Hematopoietic multipotent progenitor cell (in vitro differentiated cells): ENCODE measurements at places on chromosomes 3 and 15.
A peak's percentile ranks its signal among the peaks of the same experiment; 100 is the strongest.

- no peak for DNase-seq
Observed at GRCh38 chr3:89521328-89521727, 413.9 kb downstream of the EPHA3 start.

GRCh38 chr3:137792626-137793271 is 28.6 kb downstream of the SOX14 start:
- DNase-seq, result peak; percentile 25

GRCh38 chr3:71300951-71301393 is 282.6 kb downstream of the FOXP1 start:
- DNase-seq, result no peak

DNA sequence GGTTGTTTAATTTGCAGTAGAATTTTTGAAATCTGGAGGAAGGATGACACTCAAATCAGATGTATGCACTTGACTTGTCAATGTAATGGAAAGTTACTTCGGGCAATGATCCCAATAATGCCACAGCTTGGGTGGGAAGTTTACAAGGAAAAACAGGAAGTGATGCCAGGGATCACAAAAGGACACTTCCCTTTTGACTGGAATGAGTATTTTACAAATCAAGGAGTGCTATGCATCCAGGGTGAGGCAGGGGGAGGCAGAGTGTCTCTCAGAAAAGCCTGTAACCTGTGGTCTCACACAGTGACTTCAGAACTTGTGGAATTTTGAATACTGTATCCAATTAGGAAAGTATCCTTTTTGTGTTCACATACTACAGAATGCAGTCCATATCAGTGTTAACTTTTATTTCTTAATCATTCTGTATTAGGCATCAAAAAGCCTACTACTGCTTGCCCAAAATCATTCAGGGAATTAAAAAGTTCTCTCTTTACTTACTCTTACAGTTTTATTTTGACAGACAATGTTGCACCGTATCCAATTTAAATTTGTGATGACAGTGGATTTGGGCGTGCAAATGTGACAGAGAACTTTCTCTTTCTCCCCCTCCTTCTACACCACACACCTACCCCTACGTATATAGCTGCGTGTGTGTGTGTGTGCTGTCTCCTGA is 445.1 kb downstream of the MECOM start:
- peak; percentile 36 for DNase-seq

DNA sequence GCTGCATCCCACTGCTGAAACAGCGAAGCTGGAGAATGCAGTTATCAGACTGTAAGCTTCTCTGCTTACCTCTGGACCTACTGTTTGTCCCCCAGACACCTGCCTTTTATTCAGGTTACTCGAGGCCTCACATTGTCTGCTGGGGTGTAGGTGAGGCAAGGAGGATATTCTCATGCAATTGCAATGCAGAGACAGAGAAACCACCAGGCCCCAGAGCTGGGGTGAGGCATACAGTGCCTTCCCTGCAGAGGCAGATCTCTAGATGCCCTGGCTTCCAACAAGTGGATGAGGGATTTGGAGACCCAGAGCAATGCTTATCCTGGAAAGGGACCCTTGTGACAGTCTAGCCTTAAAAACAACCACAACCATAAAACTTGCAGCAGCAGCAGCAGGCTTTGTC is 263.4 kb upstream of the ST8SIA2 start:
- DNase-seq, result no peak

- peak; percentile 37 for DNase-seq
Observed at GRCh38 chr3:32334675-32335074, 57.0 kb upstream of the CMTM7 start.

DNA sequence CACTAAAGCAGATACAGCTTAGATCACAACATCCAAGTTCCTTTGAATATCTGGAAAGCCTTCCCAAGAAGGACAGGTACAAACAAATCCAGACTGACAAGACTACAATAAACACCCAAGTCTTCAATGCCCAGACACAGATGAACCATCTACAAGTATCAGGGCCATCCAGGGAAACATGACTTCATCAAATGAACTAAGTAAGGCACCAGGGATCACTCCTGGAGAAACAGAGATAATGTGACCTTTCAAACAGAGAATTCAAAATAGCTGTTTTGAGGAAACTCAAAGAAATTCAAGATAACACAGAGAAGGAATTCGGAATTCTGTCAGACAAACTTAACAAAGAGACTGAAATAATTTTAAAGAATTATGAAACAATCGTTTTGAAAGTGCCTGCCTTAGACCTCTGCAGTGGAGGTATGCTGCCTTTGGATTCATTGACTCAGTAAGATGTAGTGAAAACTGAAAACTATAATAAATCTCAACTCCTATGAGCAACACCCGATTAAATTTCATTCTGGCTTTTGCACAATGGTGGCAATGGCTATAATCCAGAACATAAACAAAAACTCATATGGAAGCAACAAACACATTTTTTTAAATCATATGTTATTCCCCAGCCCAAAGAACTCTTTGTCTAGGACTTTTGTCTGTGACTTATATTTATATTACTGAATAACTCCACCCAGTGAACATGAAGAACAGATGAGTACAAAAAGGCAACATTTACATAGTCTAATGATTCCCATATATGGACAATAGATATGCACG is 12.6 kb upstream of the COL8A1 start:
- no peak for DNase-seq

DNA sequence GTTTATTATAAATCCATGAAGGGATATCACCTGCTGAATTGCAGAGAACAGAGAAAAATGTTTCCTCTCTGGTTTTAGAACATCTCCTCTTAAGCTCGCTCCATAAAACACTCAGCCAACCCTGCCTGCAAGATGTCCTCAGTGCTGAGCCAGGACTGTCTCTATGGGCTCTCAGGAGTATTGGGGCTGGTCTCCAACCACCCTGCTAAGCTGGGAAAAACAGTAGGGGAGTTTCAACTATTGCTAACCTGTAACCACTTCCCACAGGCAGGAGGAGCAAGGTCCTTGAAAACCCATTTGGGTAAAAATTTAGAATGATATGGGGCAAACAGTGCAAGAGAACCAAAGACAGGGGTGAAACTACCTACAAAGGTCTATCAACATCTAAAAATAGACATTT is 34.3 kb downstream of the MYO1E start:
- DNase-seq, result no peak

DNA sequence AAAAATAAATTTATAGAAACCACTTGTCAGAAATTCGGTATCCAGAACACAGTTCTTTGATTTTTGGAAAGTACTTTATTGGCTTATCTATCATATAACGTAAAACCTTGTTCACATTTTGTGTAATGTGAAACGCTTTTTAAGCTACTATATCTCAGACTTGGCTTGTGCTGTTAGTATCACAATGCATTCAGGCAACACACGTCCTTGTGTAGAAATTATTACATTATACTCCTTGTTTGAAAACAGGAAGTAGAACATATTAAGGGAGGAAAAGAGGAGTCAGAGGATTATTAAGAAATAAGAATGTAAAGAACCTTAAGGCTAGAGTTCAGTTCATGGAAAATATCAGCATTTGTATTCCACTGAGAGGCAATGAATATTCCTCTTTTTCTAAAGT is 1.6 kb downstream of the DNAJC13 start:
- DNase-seq, result no peak

DNA sequence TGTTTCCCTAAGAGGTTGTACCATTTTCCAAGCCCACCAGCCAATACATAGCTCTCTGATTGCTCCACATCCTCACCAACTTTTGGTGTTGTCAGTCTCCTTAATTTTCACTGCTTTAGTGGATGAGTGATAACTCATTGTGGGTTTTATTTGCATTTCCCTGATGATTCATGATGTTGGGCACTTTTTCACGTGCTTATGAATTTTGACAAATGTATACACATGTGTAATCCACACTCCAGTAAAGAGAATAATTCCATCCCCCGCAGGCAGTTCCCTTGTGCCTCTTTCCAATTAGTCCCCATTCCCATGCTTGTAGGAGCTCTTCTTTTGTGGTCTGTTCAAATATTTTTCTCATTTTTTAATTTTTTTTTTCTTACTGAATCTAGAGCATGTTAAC is 52.4 kb downstream of the ANP32A start:
- no peak for DNase-seq

GRCh38 chr3:60333710-60334109 is 917.5 kb downstream of the FHIT start:
- DNase-seq, result peak; percentile 47

GRCh38 chr15:47756872-47757271 is 39.6 kb downstream of the SEMA6D start:
- DNase-seq, result no peak

GRCh38 chr3:195872800-195873199 is 35.6 kb downstream of the TNK2 start:
- no peak for DNase-seq

DNA sequence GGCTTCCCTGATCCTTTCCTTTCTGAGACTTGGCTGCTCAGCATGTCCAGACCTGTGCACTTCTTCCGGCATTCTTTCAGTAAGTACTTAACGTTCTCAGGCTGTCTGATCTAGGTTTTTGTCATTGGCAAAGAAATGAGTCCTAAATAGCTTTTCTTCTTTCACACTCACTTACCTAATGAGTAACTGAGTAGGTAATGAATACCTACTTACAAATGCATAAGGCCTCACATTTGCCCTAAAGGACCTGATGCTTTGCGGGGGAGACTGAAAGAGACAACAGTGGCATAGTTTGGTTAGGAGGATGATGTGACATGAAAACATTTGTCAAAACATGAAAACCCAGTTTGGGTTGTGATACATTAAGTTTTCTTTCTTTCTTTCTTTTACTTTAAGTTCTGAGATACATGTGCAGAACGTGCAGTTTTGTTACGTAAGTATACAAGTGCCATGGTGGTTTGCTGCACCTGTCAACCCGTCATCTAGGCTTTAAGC is 516.7 kb upstream of the CFAP20DC start:
- DNase-seq, result no peak

GRCh38 chr15:90559119-90559518 is 29.4 kb downstream of the CRTC3 start:
- DNase-seq, result no peak

DNA sequence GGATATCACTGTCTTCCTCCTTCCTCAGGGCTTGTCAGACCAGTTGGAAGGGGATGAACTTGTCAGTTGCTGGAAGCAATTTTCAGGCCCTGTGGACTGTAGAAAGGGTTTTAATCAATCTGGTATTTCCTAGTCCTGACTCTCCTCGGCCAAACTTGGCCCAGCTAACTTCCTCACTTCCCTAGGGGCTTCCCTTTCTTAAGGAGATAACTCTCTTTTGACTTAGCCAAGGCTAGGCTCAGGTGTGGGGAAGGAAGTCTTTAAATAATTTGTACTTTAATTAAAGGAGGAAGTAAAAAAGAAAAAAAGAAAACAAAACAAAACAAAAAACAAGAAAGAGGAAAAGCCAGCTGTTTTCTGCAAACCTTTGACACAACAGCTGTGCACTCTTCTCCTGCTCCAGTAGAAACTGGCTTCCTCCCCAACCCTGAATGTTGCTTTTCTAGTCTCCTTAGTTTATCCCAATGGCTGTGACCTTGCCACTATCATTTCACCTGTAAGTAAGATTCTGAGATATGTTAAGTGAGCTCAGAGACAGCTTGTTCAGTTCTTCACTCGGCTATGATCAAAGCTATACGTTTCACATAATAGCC is 53.0 kb upstream of the ST3GAL6 start:
- DNase-seq, result no peak

DNA sequence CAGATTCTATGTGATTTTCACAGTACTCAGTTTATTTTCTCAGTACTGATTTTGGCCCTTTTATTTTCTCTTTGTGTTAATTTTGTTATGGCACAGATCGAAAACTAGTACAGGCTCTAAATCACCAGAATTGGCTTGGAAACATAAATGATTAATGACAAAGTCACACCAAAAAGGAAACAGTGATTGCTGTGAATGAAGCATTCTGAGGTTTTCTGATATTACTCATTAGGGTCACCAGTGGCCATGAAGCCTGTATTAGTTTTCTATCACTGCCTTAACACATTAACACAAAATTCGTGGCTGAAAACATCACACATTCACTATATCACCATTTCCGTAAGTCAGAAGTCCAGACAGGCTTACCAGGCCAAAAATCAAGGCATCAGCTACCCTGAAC is 343.0 kb upstream of the THRB start:
- DNase-seq, result no peak

GRCh38 chr3:127781411-127782001 is 40.8 kb downstream of the MGLL start:
- DNase-seq, result no peak

DNA sequence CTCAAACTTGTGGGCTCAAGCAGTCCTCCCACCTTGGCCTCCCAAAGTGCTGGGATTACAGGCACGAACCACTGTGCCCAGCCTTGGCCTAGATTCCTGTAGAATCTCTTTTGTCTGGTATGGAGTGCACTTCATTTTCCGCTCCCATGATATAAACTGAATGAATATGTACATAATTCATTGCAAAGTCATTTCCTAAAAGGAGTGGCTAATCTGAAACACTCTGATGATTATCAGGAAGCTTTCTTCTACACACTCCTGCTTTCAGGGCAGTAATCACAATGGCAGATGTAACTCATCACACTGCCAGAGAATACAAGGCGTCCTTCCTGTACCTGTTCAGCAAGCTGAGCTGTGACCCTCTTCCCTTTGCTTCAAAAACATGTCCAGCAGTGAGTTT is 28.6 kb downstream of the RLBP1 start:
- DNase-seq, result no peak

DNA sequence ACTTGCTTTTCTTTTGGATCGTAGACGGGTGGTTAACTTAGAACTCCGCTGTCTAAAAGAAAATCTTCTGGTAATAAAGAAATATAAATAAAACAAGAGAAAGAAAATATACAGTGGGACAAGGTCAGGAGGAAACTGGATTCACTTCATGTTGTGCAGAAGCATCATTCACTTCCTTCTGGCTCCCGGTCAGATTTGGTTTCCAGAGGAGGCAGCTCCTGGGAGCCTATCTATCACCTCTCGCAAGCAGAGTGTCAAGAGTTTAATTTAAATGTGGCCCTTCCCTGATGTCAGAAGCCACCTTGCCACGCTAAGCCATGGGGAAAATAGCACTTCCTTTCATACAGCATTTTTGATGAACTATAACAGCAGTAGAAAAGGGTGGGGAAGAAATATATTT is 139.1 kb downstream of the NSMCE3 start:
- DNase-seq, result no peak
